ENCODE measurements at places on chromosomes 6 and 20.
A peak's percentile ranks its signal among the peaks of the same experiment; 100 is the strongest.

- DNase-seq = no peak
Observed at GRCh38 chr6:29976253-29976587, 33.9 kb downstream of the HLA-A start.

DNA sequence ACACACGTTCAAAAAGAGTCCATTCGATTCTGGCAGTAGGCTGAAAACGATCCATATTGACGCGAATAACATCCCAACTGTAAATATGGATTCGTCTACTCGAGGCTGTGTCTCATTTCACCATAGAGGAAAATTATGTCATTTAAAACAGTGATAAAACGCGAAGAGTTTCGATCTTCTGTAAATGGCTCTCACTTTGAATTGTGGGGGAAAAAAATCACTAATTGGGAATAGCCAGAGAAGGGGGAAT lies 845 bp upstream of the MARCKS start:
- DNase-seq = no peak

GRCh38 chr6:159646116-159646515 lies 46.9 kb downstream of the SOD2 start:
- no peak for DNase-seq

- no peak for DNase-seq
Observed at GRCh38 chr20:2300420-2300819, 4.6 kb downstream of the TGM3 start.

- DNase-seq = no peak
Observed at GRCh38 chr6:151186804-151187330, 52.9 kb upstream of the AKAP12 start.

GRCh38 chr20:16064989-16065707 lies 508.1 kb downstream of the KIF16B start:
- DNase-seq = no peak

DNA sequence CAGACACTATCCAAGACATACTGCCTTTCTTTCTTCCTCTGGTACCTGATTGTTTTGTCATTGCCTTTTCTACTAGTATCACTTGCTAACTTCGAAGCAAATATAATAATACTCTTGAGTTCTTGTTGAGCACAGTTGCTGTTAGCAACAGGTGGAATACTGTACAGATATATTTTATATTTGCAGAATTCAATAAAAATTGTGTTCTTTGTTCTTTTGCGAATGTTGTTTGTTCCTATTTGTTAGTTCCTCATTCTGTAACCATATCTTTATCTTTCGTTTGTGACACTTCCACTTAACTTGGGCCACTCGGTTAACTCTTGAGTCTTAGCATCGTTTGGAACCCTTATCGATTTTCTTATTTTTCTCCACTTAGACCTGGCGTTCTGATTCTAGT lies 868 bp downstream of the CYB5R4 start:
- no peak for DNase-seq

GRCh38 chr6:52161689-52162438 lies 24.3 kb upstream of the IL17A start:
- DNase-seq = no peak

- no peak for DNase-seq
Observed at GRCh38 chr6:156545931-156546330, 231.2 kb upstream of the ARID1B start.

GRCh38 chr6:47083586-47084047 lies 41.5 kb upstream of the ADGRF1 start:
- DNase-seq = peak; percentile 84

- no peak for DNase-seq
Observed at GRCh38 chr6:70413992-70414494, 735 bp downstream of the FAM135A start.

GRCh38 chr6:148842296-148843019 lies 95.6 kb downstream of the UST start:
- DNase-seq = no peak

DNA sequence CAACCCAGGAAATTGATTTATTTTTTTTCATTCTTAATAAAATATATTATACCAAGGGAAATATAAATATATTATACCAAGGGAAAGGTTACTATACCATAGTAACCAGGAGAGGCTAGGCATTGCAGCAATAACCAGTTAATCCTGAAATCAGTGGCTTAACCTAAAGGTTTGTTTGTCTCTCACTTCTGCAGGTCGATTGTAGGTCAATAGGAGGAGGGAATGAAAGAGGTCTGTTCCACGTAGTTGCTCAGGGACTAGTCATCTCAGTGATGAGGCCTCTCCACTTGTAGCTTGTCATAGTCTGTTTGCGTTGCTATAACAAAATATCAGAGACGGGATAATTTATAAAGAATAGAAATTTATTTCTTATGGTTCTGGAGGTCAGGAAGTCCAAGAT lies 168.0 kb downstream of the GJA1 start:
- DNase-seq = no peak

GRCh38 chr6:103122766-103123601 lies 1729.5 kb downstream of the GRIK2 start:
- DNase-seq = peak; percentile 78

GRCh38 chr6:15339081-15339480 lies 93.2 kb downstream of the JARID2 start:
- no peak for DNase-seq

DNA sequence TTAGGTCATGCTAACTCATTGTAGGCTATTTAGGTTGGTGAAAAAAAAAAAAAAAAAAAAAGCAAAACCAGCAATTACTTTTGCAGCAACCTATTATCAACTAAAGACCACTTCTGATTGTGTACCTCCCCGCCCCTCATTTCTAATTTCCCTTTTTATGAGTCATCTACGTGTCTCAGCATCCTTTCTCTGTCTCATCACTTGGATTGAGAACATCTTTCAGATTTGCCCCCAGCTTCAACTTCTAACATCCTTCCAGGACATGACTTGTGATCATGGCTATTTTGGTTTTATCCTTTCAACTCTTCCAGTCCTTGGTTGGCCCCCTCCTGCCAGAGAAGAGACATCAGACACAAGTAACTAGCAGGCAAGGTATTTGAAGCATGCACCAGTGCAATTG lies 156.7 kb upstream of the CCN2 start:
- no peak for DNase-seq

- no peak for DNase-seq
Observed at GRCh38 chr6:157645201-157645795, 177.7 kb upstream of the SNX9 start.

DNA sequence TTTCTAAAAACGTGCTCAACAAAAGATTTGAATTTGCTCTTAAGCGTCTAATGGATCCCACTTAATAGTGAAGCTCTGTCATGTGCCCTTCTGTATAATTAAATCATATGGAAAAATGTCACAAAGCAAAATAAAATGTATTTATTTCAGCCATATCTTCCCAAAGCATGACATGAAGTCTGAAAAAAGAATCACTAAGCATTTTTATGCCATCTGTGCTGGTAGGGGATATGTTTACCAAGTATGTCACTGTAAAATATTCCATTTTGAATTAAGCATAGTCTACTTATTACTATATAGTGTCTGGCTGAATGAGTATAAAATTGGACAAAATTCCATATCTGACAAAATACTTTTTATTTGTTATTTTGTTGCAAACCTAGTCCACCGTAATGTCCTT lies 248.0 kb upstream of the QKI start:
- DNase-seq = no peak

DNA sequence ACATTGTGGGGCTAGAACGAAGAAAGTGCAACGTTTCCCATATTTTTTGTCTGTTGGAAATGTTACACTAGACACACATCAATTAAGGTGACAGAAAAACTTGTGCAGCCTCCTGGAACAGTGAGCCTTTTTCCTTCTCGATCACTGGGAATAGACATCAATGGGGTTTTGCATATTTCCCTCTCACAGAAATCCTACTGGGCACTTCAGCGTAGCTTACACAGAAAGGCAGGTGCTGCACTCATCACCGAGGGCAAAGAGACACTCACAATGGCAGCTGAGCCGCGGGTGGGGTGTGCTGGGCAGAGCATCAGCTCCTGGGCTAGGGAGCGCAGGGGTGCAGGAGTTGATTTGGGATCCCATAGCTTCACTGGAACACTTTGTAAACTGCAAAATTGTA lies 64.5 kb downstream of the THBS2 start:
- DNase-seq = peak; percentile 48

GRCh38 chr6:43120944-43121913 lies 45.1 kb downstream of the PTK7 start:
- no peak for DNase-seq

DNA sequence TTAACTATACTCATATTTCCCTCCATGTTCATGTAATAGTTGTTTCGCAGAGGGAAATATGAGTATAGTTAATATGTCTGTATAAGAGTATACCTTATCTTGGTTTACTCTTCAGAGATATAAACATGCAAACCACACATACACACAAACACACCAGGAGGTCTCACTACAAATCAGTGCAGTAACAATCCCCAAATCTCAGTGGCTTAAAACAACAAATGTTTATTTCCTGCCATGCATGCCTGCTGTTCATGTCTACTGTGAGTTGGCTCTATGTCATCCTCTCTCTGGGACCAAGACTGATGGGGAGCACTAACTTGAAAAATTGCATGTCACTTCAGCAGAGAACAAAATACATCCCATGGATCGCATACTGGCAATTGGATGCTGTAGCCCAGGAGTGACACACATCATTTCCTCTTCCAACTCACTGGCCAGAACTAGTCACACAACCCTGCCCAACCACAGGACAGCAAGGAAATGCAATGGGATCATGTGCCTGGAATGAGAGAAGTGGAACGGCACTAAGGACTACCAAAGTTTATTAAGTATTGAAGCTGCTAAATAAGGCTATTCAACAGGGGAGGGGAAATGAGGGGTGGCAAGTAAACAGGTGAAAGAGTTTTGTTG lies 89.0 kb upstream of the DTNBP1 start:
- DNase-seq = no peak

- DNase-seq = no peak
Observed at GRCh38 chr6:134997133-134997995, 47.5 kb upstream of the ALDH8A1 start.

GRCh38 chr6:43695215-43695966 lies 7.8 kb upstream of the MRPS18A start:
- no peak for DNase-seq

- no peak for DNase-seq
Observed at GRCh38 chr6:162014069-162014811, 713.3 kb downstream of the PRKN start.

- no peak for DNase-seq
Observed at GRCh38 chr6:170039156-170040114, 251.4 kb downstream of the DLL1 start.

GRCh38 chr6:113344969-113345368 lies 512.2 kb upstream of the MARCKS start:
- DNase-seq = no peak

- DNase-seq = no peak
Observed at GRCh38 chr20:34573541-34574300, 15.2 kb downstream of the MAP1LC3A start.

DNA sequence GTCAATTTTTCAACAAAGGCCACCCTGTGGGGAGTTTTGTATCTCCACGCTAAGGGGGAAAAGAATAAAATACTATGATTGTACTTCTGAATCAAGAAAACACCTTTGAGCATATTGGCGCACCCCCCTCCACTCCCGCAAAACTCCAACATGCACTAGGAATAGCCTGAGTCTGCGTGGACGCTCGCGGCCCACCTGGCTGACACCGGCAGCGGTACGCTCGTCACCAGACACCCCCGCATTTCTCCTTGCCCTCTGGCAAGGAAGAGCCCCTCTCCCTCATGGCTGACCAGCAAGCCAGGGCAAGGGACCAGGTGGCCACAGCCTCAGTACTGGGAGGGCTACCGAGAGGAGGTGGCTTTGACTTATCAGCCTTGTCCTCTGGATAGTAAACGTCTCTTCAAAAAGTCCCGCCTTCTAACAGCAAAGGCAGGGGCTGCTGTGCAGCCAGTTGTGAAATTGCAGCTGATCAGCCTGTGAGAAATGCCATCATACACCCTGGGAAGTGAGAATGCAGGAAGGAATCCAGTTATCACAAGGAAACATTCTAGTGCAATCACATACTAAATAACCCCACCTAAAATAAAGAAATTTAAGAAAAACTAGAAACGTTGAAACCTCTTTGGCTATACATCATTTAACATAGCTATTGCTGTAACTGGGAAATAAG lies 84.2 kb downstream of the HUS1B start:
- DNase-seq = no peak

DNA sequence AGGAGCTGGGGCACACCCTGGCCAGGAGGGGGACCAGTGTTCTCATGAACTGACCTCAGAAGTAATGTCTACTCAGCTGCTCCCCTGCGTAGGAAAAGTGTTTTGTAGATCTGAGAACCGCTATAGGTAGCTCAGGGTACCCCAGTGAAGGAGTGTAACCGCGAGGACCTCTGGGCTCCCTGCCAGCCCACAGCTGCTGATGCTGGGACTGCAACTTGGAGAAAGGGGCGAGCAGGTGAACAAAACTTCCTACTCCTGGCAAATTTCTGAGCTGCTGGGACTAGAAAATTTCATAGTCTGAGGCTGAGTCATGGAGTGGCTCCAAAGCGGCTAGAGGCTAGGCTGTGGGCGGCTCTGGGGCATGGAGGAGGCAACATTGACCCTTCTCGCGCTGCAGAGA lies 51.9 kb downstream of the PYGB start:
- DNase-seq = no peak

GRCh38 chr20:47035026-47035590 lies 140.5 kb downstream of the EYA2 start:
- no peak for DNase-seq

GRCh38 chr6:33622456-33623431 lies 1.6 kb downstream of the ITPR3 start:
- no peak for DNase-seq

DNA sequence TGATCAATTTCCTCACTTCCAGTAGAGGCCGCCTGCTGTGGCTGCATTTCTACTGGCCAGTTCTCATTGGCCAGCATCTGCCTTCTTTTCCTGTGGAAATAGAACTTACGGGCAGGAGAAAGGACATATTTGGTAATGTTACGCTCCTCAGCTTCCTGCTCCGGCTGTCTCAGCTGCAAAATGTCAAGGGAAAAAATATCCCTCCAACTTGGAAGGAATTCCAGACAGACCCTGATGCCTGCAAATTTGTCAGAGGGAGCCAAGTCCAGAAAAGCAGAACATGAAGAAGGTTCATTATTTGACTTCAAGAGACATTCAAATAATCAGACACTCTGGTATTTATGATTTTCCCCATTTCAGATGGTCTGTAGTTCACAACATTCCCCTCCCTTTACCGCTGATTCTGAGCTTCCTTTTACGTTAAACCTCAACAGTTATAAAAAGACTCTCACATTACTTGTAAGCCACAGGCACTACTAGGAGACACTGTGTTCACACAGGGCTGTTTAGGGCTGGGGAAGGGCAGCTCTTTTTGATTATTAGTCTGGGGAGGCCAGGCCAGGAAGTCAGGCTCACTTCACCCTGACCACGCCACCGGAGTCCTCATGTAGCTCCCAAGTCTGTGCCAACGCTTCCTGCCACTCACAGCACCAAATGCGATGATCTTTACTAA lies 179.6 kb upstream of the CCN2 start:
- DNase-seq = no peak

GRCh38 chr20:61742097-61742825 lies 323.4 kb downstream of the TAF4 start:
- no peak for DNase-seq

DNA sequence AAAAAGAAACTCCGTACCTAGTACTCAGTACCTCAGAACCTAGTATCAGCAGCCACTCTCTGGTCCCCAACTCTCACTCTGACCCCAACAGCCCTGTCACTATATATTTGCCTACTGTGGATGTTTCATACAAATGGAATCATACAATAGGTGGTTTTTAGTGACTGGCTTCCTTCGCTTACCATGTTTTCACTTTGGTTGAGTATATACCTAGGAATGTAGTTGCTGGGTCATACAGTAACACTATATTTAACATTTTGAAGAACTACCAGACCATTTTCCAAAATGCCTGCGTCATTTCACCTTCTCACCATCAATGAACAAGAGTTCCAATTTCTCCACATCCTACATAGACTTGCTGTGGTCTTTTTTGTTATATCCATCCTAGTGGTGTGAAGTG lies 283.2 kb downstream of the GMDS start:
- DNase-seq = no peak

All from NCI-H2029 treated with DMSO at 0.1 percent for 48 hours (cell line).